ENCODE measurements at places on chromosomes 4 and X. TPM values are rescaled to one million over a fixed set of nuclear protein-coding genes. Genes with fewer than 3 reads are reported as not detected.
A peak's percentile ranks its signal among the peaks of the same experiment; 100 is the strongest.

DNA sequence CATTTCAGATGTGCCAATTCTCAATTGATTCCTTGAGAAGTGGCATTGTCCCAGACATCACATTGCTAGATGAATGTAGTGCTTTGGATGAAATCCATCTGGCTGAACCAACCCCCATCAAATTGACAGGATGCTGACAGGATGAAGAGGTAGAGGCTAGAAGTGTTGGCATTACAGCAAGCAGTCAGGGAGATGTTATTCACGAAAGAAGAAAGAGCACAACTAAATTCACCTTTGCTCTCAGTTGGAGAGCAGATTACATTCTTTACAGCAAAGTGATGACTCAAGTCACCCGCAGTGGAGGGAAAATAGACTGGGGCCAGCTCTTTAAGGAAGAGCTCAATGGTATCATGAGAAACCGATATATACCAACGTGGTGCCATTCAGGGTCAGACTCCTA is 259.6 kb downstream of the C4orf33 start:
- DNase-seq, result peak; percentile 30

GRCh38 chr4:74583757-74584156 is 138.8 kb downstream of the AREG start:
- DNase-seq, result no peak

GRCh38 chr4:92952897-92953296 is 649.1 kb downstream of the GRID2 start:
- DNase-seq, result no peak

DNA sequence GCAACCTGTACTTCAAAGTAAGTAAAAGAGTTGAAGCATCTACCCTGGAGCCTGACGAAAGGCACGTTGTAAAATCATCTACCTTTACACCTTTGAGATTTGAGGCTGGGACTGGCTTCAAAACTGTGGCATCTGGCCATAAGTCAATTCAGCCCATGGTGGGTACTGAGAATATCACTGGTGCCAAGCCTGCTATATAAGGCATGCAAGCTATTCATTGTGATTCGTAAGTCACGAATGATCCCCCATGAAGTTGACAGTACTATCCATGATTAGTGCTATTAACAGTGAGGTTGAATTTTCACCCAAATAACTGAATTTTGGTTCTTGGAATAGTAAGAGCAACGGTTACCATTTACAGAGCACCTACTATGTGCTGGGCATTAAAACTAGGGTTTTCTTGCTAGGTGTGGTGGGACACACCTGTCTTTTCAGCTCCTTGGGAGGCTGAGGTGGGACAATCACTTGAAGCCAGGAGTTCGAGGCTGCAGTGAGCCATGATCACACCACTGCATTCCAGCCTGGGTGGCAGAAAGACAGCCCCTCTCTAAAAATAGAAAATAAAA is 39.8 kb downstream of the IRF2 start:
- DNase-seq, result no peak

DNA sequence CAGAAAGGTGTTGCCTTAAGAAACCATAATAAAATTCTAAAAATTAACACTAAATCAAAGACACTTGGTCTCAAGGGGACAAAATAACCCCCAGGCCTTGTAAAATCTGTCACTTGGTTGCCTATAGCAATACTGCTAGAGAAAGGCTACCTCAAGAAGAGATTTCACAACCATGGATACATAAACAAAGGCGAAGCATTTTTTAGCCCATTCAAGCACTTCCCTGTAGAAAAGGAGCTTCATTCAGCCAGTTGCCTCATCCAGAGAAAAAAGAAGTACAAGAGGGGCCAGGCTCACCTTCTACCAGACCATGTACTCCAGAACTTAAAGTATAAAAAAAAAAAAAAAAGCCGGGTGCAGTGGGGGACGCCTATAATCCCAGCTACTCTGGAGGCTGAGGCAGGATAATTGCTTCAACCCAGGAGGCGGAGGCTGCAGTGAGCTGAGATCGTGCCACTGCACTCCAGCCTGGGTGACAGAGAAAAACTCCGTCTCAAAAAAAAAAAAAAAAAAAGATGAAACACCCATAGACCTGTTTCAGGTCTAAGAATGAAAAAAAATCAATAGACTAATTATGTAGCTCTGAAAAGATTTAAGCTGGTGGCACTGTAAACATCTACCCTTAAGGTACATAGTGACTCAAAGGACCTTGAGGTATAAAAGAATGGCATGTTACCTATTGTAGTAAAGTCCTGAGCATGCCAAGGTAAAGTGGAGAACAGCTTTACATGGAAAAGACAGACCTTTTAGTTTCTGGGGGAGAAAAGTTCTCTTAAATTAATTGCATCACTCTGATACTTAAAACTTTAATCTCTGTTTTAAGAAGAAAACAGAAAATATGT is 18.0 kb downstream of the RUFY3 start:
- DNase-seq, result no peak

The SYTL5 gene
- 0.08 TPM for polyA plus RNA-seq
